ENCODE measurements at places on chromosomes 5 and 9.

DNA sequence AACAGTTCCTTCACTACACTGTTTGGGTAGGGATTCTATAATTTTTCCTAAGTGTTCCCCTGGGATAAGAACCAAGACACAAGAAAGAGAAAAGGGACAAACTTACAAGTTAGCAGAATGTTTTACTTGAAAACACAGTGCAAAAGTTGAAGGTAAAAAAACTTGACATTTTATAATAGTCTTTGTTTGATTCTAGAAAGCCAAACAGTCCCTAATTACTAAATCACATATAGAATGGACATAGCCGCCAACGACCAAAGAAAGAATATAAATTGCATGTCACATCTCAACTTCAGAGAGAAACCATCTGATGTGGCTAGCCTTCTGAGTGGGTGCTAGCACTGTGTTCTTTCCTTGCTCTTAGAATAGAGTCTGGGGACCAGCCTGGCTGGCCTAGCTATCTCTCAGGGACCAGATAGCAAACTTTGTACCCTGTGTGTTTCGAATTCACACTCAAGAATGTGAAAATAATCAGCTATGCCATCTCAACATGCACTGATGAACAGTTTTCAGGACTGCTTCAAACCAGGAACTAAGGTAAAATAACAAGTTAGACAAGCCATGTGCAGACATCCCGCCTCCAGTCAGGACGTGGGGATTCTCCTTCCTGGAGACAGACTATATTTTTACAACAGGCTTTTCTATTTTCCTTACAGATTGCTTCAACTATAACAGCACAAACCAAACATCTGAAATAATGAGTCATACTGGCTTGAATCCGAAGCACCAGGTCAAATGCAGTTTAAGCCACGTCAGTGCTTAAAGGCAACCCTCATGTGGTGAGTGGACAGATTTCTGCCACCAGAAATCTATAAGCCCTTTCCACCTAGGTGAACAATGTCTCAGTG, 53.7 kb downstream of the LHFPL2 start:
- peak; percentile 73 for DNase-seq

DNA sequence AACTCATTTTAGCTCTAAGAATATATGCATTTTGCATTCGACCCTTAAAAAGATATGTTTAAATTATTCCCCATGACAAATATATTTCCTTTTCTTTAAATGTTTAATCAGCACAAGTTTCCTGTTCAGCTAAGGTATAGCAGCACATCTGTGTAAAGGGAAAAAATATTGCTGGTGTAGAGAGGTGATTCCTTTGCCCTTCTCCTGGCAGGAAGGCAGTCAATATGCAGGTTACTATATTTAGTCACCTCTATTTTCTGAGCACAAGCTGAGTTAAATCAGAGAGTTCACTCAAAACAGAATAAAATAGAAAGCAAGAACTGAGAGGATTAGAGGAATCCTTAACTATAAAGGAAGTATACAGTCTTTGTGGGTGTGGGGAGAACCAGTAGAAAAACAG, 274.4 kb upstream of the PCSK5 start:
- DNase-seq, result no peak

GRCh38 chr5:119288379-119289033, 67.3 kb upstream of the TNFAIP8 start:
- DNase-seq, result no peak

DNA sequence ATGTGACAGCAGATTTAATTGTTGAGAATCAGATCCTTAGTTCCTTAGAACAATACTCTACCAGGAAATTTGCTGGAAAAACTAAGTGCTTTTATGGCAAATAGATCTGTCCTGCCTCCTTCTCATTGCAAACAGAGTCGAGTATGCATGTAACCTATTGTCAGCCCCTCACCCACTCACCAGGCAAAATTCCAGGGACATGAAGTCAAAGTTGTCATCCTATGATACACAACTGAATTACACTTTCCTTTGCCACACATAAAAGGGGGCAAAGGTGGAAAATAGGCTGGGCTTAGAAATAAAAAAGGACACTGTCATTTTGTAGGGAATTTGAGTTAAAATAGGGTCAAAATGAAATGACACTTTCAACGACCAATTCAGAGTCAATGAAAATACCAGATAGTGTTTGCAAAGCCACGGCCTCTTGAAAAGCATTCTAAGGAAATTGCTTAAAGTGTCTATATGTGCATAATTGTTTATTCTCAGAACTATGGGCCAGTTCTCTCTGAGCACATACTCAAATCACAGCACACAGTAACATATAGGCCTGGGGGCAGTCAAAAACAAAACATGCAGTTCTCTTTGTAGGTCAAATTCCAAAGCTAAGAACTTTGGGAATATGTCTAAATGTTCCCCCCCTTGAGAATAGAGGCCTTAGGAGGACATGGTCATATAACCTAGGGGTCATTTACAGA, 452.8 kb downstream of the NFIB start:
- DNase-seq, result peak; percentile 48

- no peak for DNase-seq
Observed at GRCh38 chr9:98805506-98806272, 1.8 kb upstream of the GALNT12 start.
